NCI-H510A (cell line): ENCODE measurements at places on chromosomes 5 and 9.

- DNase-seq: no peak
Observed at GRCh38 chr5:34751807-34752736, 86.9 kb upstream of the TTC23L start.

GRCh38 chr9:82492274-82492673, 503.7 kb downstream of the SPATA31D1 start:
- DNase-seq: no peak

DNA sequence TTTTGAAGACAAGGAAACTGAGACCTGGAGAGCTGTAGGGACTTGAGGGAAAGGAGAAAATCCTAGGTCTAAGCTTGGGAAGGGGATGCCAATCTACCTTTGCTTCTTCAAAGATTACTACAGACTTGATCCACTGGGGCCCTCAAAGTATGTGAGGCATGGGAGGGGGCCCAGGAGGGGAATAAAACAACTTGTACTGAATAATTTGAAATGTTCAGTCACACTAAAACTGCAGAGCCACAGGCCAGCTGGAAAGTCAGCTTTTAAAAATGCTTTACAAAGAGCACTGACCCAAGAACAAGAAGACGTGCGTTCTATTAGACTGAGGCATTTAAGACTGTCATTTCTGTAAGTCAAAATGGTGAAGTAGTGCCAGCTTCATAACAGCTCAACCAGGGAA, 13.6 kb downstream of the IL33 start:
- no peak for DNase-seq

DNA sequence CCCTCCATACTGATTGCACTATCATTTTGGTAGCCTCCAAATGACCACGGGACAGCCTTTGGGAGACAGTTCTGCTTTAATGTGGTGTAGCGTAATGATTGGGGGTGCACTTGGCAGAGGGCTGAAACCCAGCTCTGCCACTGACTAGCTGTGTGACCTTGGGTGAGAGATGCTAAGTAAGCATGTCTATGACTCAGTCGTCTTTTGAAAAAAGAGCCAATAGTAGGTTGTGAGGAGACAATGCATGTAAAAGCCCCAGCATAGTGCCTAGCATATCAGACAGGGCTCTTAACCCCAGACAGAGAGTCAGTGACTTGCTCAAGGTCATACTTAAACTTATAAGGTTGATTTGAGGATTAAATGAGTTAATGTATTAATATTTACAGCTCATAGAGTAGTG, 18.0 kb upstream of the CXCL14 start:
- no peak for DNase-seq

- DNase-seq: no peak
Observed at GRCh38 chr9:875119-875962, 33.8 kb downstream of the DMRT1 start.

- no peak for DNase-seq
Observed at GRCh38 chr9:135664801-135665794, 2.0 kb downstream of the LCN9 start.

- DNase-seq: no peak
Observed at GRCh38 chr9:87601176-87601575, 103.5 kb downstream of the DAPK1 start.

GRCh38 chr5:485946-486491, 38.2 kb downstream of the SLC9A3 start:
- DNase-seq: no peak

- no peak for DNase-seq
Observed at GRCh38 chr9:68522131-68522530, 18.6 kb downstream of the TMEM252 start.

DNA sequence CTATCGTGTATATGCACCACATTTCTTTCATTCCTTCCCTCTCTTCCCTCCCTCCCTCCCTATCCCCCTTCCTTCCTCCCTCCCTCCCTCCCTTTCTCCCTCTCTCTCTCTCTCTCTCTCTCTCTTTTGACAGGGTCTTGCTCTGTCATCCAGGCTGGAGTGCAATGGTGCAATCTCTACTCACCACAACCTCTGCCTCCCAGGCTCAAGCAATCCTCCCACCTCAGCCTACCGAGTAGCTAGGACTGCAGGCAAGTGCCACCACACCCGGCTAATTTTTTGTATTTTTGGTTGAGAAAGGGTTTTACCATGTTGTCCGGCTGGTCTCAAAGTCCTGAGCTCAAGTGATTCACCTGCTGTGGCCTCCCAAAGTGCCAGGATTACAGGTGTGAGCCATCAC, 1.1 kb upstream of the ANKS6 start:
- DNase-seq: no peak
